IPS-NIHi11 (cell line): ENCODE measurements at places on chromosomes 11 and 22.

- DNase-seq = no peak
These were observed 5.2 kb downstream of the PPP2R1B start for GRCh38 chr11:111761036-111761435.

GRCh38 chr11:43924112-43924855, 18.2 kb upstream of the C11orf96 start:
- peak; percentile 61 for DNase-seq

- DNase-seq = no peak
These were observed 14.2 kb downstream of the SLC22A8 start for GRCh38 chr11:63001456-63001855.

DNA sequence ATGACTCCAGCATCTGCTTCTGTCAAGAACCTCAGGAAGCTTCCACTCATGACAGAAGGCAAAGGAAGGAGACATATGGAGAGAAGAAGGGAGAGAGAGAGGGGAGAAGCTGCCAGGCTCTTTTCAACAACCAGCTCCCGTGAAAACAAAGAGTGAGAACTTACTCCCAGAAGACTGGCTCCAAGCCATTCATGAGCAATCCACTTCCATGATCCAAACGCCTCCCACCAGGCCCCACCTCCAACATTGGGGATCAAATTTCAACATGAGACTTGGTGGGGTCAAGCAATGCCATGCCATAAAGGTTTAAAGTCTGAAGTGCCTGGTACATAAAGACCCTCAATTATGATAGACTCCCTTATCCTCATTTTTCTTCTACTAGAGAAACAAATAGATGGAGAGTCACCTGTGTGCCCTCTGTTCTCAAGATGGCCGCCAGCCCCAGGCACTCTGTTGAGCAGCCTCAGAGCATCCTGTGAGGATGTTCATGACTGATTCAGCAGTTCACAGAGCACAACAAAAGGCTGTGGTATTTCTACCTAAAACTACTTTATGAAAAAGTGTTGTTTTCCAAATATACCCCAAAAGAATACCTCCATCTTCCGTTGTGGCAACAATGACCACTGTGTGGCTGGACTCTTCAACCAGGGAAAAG, 69.0 kb upstream of the CRTAM start:
- no peak for DNase-seq

DNA sequence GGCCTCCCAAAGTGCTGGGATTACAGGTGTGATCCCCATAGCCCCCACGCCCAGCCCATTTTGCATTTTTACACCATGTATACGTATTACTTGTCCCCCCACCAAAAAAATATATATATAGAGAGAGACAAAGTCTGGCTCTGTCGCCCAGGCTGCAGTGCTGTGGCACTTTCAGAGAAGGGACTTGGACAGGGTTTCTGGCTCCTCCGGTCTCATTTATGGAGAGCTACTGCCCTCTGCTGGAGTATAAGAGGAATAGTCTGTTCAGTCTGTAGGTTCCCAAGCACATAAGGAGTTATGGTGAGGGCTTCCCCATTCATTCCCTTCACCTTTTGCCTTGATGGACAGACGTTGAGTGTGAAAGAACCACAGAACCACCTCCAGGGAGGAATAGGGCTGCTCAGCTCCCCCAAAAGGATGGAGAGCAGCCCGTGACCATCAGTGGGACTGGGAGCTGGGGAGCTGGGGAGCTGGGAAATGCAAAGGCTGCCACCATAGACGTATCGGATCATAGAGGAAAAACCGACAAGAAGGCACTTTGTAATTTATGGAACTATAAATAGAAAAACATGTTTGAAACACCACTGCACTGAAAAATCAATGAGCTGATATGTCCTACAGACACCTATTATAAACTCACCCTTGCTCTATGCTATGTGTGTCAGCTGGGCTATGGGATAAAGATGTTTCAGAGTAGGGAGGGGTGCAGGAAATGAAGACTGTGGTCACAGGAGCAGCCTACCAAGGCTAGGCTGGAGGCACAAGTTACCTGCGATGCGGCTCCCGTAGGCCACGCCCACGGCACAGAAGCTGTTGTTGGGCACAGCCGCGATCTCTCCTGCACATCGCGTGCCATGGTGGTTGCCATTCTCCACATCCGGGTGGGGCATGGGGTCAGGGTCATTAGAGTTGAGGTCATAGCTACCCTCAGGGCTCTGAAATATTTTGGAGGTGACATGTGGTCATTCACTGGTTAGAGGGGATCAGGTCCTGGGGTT, 5.2 kb downstream of the PCSK7 start:
- DNase-seq = peak; percentile 78

GRCh38 chr22:41574847-41575381, 14.1 kb downstream of the CSDC2 start:
- DNase-seq = no peak

DNA sequence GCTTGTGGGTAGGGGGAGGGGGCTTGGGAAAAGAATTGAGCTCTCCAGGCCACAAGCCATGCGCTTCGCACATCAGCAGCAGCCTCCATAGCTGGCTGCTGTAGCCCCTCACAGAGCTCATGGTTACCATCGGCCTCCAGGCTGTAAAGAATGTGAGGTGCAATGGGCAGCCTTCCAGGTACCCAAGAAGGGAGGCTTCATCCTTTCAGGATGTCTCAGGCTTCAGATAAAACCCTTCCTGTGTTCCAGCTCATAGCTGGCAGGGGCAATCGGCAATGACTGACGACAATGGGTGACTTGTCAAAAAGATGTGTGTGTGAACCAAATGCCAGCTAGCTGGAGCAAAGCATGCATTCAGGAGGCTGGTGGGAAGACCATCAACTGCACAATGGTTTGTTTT, 102.0 kb downstream of the TIMP3 start:
- no peak for DNase-seq

GRCh38 chr11:293271-293851, 4.4 kb downstream of the PGGHG start:
- DNase-seq = no peak

DNA sequence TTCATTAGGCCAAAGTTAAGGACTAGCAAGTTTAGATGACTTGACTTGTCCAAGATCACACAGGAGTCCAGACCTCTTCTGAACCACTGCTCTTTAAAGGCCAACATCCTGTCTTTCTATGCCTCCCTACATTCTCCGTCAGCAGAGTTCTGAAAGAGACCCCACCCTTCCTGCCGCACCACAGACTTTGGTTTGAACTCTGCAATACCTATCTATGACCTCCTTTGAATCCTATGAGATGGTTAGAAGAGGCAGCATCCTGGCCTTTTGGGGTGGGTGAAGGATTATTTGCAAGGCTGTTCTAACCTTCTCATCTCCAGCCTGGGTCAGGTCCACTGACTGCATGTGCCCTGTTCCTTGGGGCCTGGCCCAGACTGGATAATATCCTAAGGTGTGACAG, 4.3 kb upstream of the RRM1 start:
- DNase-seq = no peak

- no peak for DNase-seq
These were observed 31.4 kb upstream of the SLC22A25 start for GRCh38 chr11:63274776-63275175.

- DNase-seq = no peak
These were observed 11.3 kb downstream of the IL17RA start for GRCh38 chr22:17096071-17096470.

DNA sequence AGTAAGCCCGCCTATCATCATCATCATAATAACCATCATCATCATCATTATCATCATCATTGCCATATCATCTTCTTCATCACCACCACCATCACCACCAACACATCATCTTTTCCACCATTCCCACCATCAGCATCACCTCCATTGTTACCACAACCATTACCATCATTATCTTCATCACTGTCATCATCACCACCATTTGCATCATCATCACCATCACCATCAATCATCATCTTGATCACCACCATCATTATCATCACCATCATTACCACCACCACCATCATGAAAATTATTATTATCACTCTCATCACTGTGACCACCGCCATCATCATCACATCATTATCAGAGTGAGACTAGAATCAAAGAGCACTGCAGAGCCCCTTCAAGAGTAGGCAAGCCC, 199.4 kb upstream of the SEZ6L start:
- no peak for DNase-seq

GRCh38 chr22:49967706-49968208, 7.2 kb downstream of the PIM3 start:
- DNase-seq = peak; percentile 4

GRCh38 chr11:102986815-102987214, 31.3 kb upstream of the MMP13 start:
- no peak for DNase-seq

- no peak for DNase-seq
These were observed 3.6 kb downstream of the HPS4 start for GRCh38 chr22:26479792-26480610.

DNA sequence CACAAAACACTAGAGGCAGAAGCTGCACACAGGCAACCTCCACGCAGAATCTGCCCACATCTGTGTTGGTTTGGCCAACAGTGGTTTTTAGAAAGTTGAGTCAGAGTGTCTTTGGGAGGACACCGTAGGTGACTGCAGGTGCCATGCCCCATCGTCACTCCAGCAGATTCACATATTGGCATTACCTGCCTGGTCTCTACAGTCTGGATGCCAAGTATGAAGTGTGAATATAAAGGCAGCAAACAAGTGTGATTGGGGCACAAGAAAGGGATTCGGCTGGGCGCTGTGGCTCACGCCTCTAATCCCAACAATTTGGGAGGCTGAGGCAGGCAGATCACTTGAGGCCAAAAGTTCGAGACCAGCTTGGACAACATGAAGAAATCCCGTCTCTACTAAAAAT, 11.0 kb upstream of the FXYD2 start:
- no peak for DNase-seq

DNA sequence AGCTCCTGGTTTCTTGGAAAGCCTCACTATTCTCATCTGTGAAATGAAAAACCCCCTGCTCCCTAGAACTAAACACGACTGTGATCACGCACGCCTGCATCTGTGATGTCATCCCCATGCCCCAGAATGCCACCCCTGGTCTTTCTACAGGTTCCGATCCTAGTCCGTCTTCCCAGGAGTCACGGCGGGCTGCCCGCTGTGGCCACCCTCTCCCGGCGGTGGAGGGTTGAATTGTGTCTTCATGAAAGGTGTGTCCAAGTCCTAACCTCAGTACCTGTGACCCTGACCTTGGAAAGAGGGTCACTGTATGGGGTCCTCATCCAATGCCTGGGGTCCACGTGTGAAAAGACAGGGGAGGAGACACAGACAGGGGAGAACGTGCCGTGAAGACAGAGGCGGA, 14.4 kb downstream of the OSBPL5 start:
- no peak for DNase-seq

DNA sequence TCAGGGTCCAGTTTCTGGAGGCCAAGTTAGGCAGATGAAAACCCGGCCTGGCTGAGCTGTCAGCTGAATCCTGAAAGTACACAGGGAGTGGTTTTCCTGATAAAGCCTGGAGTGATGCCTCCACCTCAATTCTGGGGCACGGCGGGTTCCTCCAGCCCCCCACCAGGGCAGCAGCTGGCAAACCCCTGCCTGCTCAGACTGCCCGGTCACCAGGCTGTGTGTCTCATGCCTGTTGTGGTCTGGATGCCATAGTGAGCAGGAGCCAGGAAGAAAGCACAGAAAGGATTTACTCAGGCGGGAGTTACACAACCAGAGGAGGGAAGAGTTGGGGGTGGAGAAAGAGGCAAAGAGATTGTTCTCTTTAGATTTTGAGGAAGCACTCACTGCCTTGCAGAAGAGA, 119.9 kb upstream of the RASSF10 start:
- DNase-seq = no peak

- peak; percentile 86 for DNase-seq
These were observed 849 bp upstream of the APOBEC3B start for GRCh38 chr22:38981005-38981991.

DNA sequence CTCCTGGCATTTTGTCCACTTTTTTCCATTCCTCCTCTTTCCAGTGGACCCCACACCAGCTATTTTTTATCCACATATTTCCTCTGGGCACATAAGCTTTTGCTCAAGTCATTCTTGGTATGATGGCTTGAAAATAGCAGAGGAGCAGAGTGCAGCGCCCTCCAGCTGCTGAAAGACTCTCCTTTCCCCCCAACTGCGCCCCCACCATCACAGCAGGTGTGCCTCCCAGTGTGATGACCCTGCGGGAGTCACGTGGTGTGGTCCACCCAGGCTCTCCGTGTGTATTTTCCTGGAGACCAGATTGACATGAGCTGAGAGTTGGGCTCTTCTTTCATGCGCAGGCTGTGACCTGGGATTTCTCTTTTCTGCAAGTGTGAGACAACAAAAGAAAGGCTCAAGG, 1241.6 kb downstream of the TBC1D22A start:
- DNase-seq = no peak

DNA sequence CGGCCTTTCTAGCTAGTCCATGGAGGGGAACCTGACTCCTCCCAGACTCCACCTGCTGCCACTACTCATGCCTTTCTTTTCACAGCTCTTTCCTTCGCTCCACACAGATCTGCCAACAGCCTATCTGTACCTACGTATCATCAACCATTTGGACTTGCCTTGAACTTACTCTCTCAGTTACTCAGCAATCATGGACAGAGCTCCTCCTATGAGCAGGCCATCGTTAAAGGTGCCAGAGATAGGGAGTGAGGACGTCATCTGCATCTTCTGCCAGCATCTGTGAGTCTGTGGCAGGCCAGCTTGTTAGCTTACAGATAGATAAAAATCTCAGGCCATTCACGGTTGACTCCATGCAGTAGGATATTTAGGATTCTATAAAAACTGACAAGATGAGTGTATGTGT, 162.9 kb upstream of the ZBED5 start:
- DNase-seq = no peak
